ENCODE measurements at places on chromosomes 6 and 20.

- DNase-seq, result no peak
Observed at GRCh38 chr20:52751571-52751970, 220.6 kb upstream of the TSHZ2 start.

- no peak for DNase-seq
Observed at GRCh38 chr20:1508574-1508973, 17.4 kb upstream of the SIRPB2 start.

GRCh38 chr6:151490996-151491395 is 2.8 kb upstream of the CCDC170 start:
- no peak for DNase-seq

DNA sequence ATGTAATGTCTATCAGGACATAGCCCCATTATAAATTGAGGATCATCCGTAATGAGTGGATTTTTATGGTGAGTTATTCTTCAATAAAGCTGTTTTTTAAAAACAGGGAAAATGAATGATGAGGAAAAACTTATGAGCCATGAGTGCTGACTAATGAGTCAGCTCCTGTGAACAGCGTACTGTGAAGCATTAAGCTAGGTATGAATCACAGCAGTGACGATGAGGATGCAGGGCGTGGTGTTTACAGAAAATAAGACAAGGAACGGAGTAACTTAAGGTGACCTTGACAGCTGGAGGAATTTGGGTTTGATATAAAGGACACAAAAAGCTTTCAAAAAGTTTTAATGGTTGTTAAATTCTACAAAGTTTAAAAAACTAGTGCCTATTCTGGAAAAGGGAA is 96.3 kb downstream of the FOXF2 start:
- no peak for DNase-seq

DNA sequence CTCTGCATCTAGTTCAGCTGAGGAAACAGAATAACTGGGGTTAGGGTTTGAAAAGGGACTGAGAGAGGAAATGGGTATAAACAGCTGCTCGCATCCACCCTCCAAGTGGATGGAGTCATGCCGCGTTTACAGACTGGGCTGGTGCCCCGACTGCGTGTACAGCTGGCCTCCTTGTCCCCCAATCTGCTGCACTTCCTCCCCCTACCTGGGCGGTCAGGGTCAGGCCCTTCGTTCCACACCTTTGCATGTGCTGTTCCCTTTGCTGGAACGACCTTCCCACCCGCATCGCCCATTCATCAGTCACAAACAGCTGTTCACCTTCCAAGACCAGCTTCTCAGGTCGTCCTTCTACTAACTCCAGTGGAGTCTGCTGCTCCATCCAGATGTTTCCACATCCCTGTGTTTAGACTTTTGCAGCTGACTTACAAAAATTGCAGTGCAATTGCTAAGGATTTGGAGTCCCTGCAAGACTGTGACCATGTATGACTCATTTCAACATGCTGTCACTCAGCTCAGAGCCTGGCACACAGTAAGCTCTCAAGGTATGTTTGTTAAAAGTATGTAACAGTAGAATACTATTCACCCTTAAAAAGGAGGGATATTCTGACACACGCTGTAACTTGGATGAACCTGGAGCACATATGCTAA is 129.3 kb downstream of the DTNBP1 start:
- DNase-seq, result no peak

DNA sequence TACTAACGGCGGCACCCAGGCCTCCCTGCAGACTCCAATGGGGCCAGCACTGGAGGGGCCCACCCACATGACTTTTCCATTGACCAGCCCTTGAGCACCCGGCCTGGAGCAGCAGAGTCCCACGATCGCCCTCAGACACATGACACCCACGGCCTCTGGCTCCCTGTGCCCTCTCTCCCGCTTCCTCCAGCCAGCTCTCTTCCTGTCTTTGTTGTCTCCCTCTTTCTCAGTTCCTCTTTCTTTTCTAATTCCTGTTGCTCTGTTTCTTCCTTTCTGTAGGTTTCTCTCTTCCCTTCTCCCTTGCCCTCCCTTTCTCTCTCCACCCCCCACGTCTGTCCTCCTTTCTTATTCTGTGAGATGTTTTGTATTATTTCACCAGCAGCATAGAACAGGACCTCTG is 26.1 kb upstream of the FANCE start:
- no peak for DNase-seq

DNA sequence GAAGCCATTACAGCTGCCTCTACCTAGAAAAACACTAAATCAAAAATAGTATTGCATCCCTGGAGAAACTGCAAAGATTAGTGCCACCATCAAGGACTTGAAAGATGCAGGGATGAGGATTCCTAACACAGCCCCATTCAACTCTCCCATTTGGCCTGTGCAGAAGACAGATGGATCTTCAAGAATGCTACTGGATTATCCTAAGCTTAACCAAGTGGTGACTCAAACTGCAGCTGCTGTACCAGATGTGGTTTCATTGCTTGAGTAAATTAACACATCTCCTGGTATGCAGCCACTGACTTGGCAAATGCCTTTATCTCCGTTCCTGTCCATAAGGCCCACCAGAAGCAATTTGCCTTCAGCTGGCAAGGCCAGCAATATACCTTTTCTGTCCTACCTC is 117.4 kb downstream of the TBC1D32 start:
- no peak for DNase-seq
